ENCODE measurements at places on chromosomes 2 and 18.

DNA sequence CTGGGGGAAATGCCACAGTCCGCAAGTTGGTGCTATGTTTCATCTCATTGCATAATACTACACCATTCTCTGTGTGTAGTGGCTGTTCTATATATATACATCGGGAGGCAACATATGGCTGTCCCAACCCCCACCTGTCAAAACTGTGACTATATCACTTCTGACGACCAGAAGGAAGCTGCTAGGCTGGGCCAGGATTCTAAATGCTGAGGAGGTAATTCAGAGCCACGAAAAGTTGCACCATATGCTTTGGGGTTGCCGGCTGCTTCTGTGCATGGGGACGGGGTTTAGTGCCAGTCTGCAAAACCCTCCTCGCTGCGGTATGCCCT, 117.3 kb downstream of the MSH2 start:
- DNase-seq = no peak

GRCh38 chr2:59905731-59906130, 647.7 kb downstream of the BCL11A start:
- no peak for DNase-seq

DNA sequence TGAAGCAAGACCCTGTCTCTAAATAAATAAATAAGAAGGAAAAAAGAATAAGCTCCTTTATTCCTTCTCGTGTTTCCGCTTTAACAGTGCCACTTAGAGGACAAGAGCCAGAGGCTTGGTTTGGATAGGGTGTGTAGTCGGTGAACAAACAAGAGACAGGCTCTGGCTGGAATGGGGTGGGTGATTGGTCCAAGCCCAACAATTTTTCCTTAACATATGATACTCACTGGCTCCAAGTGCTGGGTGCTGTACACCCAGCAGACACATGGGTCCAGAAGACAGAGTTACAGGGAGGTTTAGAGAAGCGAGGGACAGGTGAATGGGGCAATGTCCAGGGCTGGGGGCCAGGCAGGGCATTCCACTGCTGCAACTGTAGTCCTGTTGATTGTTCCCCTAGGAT, 77.8 kb downstream of the NCAPH start:
- no peak for DNase-seq

- DNase-seq = no peak
Observed at GRCh38 chr18:32958746-32959145, 185.9 kb upstream of the KLHL14 start.

GRCh38 chr2:159933040-159933726, 129.2 kb downstream of the PLA2R1 start:
- DNase-seq = no peak

GRCh38 chr2:40287195-40287594, 164.7 kb downstream of the SLC8A1 start:
- no peak for DNase-seq

DNA sequence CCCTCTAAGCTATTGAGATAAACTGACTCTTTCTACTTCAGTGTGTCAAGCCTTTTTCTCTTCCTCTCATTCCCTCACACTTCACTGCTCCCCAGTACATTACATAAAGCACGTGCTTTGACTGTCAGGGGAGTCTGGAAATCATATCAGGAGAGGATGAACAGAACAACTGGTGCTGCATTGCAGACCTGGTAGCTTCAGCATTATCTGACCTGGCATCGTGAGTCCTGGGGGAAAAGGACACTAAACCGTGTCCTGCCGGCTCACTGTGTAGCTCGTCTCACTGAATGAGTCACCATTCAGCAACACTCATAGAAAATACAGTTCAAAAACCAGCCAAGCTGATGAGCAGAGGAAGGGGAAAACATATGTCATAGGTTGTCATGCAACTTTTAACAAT, 108.5 kb upstream of the UNC80 start:
- no peak for DNase-seq

DNA sequence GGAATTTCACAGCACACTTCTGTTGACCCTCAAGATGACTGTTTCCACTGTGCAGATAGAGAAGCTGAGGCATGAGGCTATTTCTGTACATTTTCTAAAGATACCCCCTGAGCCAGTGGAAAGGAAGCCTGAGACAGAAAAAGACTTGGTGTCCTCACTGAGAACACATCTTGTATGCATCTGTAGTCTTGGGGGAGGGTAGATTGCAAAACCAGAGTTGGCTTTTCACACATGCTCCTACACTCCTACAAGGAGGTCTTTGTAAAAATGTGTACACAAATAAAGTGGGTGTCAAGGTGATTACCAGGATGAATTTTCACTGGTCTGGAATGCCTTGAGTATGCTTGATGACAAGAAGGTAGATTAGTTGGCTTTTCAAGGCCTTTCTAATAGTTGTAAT, 98.0 kb downstream of the KCTD18 start:
- DNase-seq = no peak

DNA sequence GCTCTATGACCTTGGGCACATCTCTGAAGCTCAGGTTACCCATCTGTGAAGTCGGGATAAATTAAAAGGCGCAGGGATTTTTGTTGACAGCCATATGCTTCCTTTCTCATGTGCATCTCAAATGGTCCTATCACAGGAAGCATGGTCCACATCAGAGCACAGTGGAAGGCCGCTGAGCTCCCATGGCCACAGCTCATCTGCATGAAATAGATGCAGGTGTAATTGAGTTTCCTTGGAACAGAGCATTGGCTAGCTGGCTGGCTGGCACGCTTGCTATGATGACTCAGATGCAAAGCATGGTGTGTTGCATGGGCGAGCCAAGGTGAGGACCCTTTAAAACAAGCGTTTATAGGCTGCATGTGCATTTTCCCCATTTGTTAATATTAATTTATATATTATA, 79.3 kb downstream of the TXNL1 start:
- DNase-seq = no peak

DNA sequence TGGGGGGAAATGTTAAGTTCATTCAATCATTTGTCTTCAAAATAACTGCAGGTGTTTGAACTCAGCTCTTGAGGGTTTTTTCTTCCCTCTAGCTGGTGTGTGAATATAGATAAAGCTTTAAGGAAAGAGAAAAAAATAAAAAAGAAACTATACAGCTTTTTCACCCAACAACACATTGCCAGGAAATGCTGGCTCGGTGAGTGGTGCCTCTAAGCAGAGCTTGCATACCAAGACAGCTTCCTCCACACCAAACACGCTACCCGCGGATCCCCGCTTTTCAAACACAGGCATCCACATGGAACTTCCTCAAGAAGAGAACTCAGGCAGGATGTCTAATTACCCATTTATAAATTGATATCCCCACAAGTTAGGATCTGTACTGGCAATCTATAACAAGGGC, 69.8 kb upstream of the TANK start:
- no peak for DNase-seq

- DNase-seq = no peak
Observed at GRCh38 chr2:12155303-12156051, 409.0 kb downstream of the LPIN1 start.

GRCh38 chr2:45932278-45932975, 281.0 kb downstream of the PRKCE start:
- DNase-seq = no peak

- DNase-seq = no peak
Observed at GRCh38 chr18:74479486-74480148, 16.5 kb upstream of the CNDP2 start.

- no peak for DNase-seq
Observed at GRCh38 chr2:206831442-206831995, 66.1 kb downstream of the FASTKD2 start.

DNA sequence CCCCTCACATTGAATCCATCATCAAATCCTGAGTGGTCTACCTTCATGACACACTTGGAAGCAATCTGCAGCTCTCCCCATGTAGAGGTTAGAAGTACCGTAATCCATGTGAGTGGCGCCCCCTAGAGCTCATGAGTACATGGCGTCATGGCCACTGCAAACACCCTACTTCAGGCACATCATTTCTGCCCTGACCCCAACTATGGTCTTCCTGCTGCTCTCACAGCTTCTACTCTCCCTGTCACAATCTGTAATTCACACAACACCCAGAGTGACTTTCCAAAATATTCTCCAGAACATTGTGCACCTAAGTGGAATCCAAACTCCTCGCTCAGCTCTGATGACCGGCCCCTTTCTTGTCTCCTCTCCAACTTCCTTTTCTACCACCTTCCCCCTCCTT, 141.9 kb downstream of the ANKRD44 start:
- DNase-seq = peak; percentile 76

GRCh38 chr2:66840321-66841002, 405.5 kb downstream of the MEIS1 start:
- no peak for DNase-seq

GRCh38 chr18:62070302-62070701, 116.6 kb downstream of the PIGN start:
- no peak for DNase-seq

DNA sequence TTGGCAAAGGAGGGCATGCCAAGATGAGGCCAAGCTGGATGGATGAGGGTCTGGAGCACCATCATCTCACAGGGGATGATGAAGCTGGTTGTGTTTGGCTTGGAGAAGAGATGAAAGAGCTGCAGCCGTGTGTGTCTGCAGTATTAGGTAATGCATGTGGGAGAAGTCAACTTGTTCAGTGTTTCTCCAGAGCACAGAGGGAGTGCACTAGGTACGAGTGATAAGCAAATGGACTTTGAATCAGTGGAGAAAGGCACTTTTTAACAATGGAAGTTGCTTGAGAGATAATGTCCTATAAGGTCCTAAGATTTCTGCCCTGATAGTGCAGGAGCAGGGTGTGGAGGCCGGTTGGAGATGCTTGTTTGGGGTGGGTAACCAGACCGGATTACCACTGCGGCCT, 36.0 kb downstream of the SLC14A2 start:
- no peak for DNase-seq

GRCh38 chr2:32750880-32751279, 123.0 kb downstream of the TTC27 start:
- DNase-seq = no peak

GRCh38 chr2:203105996-203106395, 91.3 kb downstream of the NBEAL1 start:
- DNase-seq = no peak

DNA sequence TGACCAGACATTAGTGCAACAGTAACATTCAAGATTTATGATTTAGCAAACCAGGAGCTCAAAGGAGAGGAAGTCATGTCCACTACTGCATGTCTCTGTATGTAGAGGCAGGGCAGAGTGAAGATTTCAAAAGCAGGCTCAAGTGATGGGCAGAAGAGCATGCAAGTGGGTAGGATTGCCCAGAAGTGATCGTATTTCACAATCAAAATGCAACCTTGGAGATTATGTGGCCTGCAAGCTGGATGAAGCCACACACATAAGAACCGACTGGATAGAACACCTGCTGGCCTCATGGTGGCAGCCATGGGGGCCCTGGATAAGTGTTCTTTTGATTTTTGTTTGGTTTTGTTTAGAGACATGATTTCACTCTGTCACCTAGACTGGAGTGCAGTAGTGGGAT, 286.8 kb upstream of the RAB12 start:
- DNase-seq = no peak

DNA sequence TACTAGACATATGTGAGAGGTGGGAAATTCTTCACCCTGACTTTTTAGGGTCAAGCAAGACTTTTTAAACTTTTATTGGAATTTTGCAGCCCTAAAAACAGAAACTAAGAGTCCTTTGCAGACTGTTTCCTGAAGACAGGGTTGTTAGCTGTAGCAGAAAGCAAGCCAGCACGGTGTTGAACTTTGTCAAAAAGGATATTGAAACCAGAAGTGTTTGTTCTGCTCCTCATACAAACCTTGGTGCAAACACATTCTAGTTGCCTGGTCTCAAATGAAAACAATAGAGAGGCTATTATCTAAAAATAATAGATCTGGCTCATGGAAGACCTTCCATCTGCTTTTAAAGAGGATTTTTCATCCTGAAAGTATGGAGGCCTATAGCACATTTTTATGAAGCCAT, 65.8 kb upstream of the IGFBP5 start:
- DNase-seq = no peak

GRCh38 chr2:121595012-121595891, 54.0 kb downstream of the CLASP1 start:
- DNase-seq = no peak

DNA sequence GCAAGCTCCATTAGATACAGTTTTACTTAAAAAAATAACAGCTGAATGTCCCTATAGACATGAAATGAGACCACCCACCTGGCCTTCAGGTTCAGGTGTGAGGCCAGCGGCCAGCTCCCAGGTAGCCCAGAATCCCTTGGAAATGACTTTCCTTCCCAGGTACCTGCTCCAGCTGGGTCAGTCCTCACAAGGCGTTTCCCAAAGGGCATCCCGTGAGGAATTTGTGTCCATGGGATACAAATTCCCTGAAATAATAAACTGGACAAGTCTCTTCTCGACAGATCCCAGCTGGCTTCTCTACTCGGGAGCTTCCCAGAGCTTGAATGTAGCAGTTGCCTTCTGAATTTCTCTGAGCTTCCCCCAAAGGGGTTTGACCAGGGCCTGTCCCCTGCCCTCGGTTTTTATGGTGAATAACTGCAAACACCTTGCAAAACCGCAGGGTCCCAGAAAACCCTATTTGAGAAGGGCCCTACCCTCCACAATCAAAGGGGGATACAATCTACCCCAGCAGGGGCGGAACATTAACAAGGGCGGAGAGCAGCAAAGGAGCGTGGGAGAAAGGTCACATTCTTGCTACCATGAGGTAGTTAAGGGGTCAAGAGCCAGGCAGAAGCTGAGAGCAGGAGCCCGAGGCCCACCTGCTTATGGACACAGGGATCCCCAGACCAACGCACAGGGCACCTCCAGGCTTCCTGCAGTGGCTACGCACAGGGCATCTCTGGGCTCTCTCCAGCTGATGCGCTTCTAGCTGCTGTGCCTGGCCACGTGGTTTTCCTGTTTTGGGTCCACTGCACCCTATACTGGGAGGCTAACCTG, 107.7 kb downstream of the HDAC4 start:
- peak; percentile 44 for DNase-seq

DNA sequence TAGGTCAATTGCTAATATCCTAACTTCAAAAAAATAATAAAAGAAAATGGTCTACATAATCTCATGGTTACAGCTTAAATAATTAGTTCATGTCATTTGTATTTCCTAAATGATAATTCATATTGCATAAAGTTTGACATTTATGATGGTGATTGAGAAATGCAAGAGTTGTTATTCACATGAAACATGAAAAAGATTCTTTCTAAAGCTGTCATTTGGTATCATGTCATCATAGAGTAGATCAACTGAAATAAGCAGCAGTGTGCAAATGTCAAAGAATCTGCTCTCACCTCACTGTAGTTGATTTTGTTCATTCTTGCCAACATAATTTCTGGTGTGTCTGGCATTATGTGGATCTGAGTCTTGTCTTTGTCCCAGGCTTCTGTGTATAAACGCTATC, 95.3 kb downstream of the NEB start:
- DNase-seq = no peak
